ENCODE measurements at places on chromosomes 6 and 20.

- no peak overlapping the region for H3K4me3 ChIP-seq
- no peaks in the 10 kb centered on the region for H3K36me3 ChIP-seq
- no peak for DNase-seq
- no peak overlapping the region for H3K27ac ChIP-seq
- no peaks in the 10 kb centered on the region for H3K27me3 ChIP-seq
These were observed 2.6 kb upstream of the IYD start for GRCh38 chr6:150366118-150366778.

DNA sequence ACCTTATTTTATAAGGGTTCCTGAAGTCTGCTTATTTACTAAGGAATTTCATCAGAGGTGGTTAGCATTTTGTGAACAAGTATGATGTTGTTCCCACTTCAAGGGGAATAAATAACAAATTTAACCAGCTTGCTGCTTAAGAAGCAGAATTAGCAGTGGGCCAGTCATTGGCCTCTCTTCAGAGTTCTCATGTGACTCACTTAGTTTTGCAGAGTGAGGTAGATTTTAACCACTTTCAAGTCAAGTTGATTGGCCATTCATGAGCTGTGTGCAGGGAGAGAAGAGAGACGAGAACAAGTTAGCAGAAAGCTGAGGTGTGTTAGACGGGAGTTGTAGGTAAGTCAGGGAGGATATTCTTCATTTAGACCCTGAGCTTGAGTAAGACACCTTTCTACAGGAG lies 18.1 kb downstream of the TOP1 start:
- no peaks in the 10 kb centered on the region for H3K36me3 ChIP-seq
- DNase-seq = no peak
- no peaks in the 10 kb centered on the region for H3K27me3 ChIP-seq
- H3K4me1 ChIP-seq = peaks cover 73% of the 10 kb centered on the region
- H3K27ac ChIP-seq = no peak overlapping the region

DNA sequence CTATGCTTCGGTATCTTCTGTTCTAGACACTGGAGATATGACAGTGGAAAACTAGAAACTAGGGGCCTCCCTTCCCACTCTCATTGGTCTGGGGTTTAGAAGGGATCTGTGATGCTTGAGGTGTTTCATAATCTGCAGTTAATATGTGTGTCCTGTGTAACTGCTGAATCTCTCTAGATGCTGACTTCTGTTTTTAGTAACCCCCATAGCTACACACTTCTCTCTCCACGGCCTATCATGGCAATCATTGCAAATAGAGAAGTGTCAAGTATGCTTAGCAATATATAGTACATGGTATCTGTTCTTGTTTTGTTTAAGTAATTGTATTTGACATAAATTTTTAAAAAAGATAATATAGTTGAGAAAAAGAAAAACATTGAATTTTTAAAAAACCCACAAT lies 394.6 kb upstream of the MMS22L start:
- H3K27me3 ChIP-seq = no peaks in the 10 kb centered on the region
- no peak for DNase-seq
- no peak overlapping the region for H3K4me3 ChIP-seq
- H3K4me1 ChIP-seq = no peaks in the 10 kb centered on the region
- H3K27ac ChIP-seq = no peak overlapping the region
- H3K36me3 ChIP-seq = no peaks in the 10 kb centered on the region

- no peaks in the 10 kb centered on the region for H3K4me1 ChIP-seq
- H3K27ac ChIP-seq = no peak overlapping the region
- H3K27me3 ChIP-seq = no peaks in the 10 kb centered on the region
- no peak overlapping the region for H3K4me3 ChIP-seq
These were observed 423.5 kb downstream of the GJA1 start for GRCh38 chr6:121858986-121859385.

GRCh38 chr20:59782986-59783640 lies 150.3 kb downstream of the SYCP2 start:
- H3K27ac ChIP-seq = no peak overlapping the region
- no peaks in the 10 kb centered on the region for H3K4me1 ChIP-seq
- no peaks in the 10 kb centered on the region for H3K36me3 ChIP-seq
- peak; percentile 67 for DNase-seq

- H3K36me3 ChIP-seq = no peaks in the 10 kb centered on the region
- DNase-seq = no peak
- H3K27me3 ChIP-seq = peaks cover 30% of the 10 kb centered on the region
- no peak overlapping the region for H3K27ac ChIP-seq
These were observed 21.8 kb downstream of the CTCFL start for GRCh38 chr20:57503035-57503658.

- H3K4me1 ChIP-seq = peaks cover 4% of the 10 kb centered on the region
- no peaks in the 10 kb centered on the region for H3K27me3 ChIP-seq
- H3K36me3 ChIP-seq = no peaks in the 10 kb centered on the region
- no peak overlapping the region for H3K27ac ChIP-seq
These were observed 17.2 kb upstream of the FAM50B start for GRCh38 chr6:3831761-3832530.

GRCh38 chr6:152981989-152982903 lies 595 bp downstream of the FBXO5 start:
- H3K36me3 ChIP-seq = no peaks in the 10 kb centered on the region
- H3K27ac ChIP-seq = no peak overlapping the region
- peak overlapping the region; percentile 83 for H3K4me3 ChIP-seq
- DNase-seq = peak; percentile 72
- no peaks in the 10 kb centered on the region for H3K27me3 ChIP-seq

- H3K4me1 ChIP-seq = peaks cover 54% of the 10 kb centered on the region
- H3K27ac ChIP-seq = peak overlapping the region; percentile 62
- no peak for DNase-seq
- no peak overlapping the region for H3K4me3 ChIP-seq
- H3K36me3 ChIP-seq = no peaks in the 10 kb centered on the region
These were observed 43.4 kb downstream of the SLC22A3 start for GRCh38 chr6:160391419-160392116.

DNA sequence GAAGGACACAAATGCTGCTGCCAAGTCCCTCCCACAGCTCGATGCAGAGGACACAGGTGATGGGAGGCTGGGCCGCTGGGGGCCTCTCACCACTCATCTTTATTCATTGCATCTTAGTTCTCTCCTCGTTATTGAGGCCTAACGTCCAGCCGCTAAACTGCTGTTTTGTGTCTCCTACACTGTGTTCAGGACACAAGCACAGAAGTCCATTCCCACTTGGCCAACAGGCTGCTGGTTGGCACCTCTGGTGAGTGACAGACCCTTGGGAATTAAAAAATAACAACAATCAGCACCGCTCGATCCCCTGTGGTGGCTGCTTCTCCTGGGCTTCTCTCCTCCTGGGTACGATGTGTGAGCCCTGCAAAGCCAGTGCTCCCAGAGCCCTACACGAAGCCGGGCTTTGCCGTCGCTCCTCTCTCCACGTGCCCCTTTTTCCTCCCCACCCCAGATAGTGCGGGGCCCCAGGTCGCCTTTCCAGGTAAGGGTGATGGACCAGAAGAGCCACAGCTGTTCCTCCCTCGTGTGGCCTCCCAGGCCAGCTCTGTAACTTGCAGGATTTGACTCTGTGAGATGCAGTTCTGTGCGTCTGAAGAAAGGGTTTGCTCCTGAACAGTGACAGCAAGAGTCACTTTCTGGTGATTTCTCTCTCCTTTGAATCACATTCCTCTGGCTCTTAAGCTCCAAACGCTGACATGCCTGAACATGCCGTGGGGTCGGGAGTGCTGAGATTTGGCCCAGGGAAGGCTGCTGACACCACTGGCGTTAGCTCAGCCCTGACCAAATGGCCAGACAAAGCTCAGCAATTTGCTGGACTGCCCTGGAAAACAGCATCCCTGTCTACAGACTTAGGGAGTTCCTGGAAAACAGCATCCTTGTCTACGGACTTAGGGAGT lies 59.3 kb downstream of the DLL1 start:
- H3K27ac ChIP-seq = no peak overlapping the region
- DNase-seq = no peak
- H3K4me1 ChIP-seq = peaks cover 3% of the 10 kb centered on the region

- H3K36me3 ChIP-seq = no peaks in the 10 kb centered on the region
- no peak overlapping the region for H3K4me3 ChIP-seq
- no peaks in the 10 kb centered on the region for H3K4me1 ChIP-seq
- no peak overlapping the region for H3K27ac ChIP-seq
These were observed 20.5 kb upstream of the SUPT3H start for GRCh38 chr6:45398075-45398813.

DNA sequence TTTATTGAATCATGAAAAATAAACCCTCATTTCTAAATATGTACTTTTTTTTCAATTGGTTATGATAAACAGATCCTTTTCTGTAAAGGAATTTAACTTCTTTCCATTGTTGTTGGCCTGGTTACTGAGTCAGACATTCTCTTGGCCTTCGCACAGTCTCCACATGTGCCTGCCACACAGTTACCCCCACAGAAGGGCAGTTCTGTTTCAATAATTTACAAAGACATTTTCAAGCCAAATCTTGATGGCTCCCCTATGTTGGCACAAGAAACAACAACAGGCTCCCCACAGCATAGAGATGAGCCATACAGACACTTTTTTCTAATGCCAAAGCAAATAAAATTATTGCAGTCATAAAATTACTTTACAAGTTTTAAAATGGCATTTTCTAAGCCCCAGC lies 55.6 kb upstream of the BEND6 start:
- no peaks in the 10 kb centered on the region for H3K36me3 ChIP-seq
- no peak overlapping the region for H3K4me3 ChIP-seq
- DNase-seq = no peak
- H3K4me1 ChIP-seq = no peaks in the 10 kb centered on the region
- H3K27ac ChIP-seq = no peak overlapping the region

GRCh38 chr6:80641591-80641990 lies 535.1 kb downstream of the BCKDHB start:
- H3K4me1 ChIP-seq = no peaks in the 10 kb centered on the region
- H3K27ac ChIP-seq = no peak overlapping the region
- no peaks in the 10 kb centered on the region for H3K27me3 ChIP-seq
- H3K36me3 ChIP-seq = no peaks in the 10 kb centered on the region
- DNase-seq = no peak

GRCh38 chr6:119612176-119612891 lies 262.8 kb upstream of the MAN1A1 start:
- no peak overlapping the region for H3K4me3 ChIP-seq
- H3K4me1 ChIP-seq = no peaks in the 10 kb centered on the region
- no peaks in the 10 kb centered on the region for H3K36me3 ChIP-seq

DNA sequence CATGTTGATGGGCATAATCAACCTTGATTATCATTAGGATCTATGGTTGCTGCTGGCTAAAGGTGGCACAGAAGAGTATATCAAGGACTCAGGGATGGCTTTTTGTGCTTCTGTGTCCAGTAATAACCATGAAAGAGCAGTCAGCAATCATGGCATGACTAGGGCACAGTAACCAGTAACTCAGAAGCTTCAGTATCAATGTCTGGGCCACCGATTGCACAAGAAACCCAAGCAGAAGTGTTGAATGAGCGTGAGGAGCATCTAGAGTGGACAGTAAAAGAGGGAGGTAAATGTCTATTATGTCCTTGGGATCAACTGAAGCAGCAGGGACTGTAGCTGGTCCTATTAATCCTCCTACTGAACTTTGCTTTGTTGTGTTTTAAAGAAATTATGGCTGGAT lies 81.5 kb upstream of the F13A1 start:
- peaks cover 11% of the 10 kb centered on the region for H3K4me1 ChIP-seq
- H3K4me3 ChIP-seq = no peak overlapping the region
- H3K36me3 ChIP-seq = no peaks in the 10 kb centered on the region
- no peak for DNase-seq
- no peaks in the 10 kb centered on the region for H3K27me3 ChIP-seq

DNA sequence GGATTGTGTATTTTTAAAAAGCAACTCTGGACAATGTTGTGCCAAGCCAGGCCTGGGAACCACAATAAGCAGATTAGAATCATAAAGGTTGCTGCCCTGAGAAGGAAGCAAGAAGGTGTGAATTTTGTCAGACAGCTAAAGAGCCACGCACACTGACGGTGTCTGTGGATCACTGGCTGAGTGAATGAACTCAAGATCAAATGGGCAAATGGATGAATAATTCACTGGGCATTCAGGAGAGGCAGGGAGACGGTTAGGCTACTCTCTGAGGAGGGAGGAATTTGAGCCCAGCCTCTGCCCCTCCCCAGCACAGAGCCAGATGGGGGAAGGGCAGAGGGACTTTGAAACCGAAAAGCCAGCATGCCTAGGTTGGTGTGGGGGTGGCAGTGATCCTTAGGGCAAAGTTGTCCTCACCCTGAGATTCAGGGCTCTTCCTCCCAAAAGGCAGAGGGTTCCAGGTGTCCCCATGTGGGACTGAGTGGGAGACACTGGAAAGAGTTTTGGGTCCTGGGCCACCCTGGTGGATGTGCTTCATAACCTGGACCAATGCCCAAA lies 19.5 kb upstream of the SLC22A7 start:
- H3K4me3 ChIP-seq = no peak overlapping the region
- peaks cover 18% of the 10 kb centered on the region for H3K4me1 ChIP-seq
- no peak for DNase-seq
- no peak overlapping the region for H3K27ac ChIP-seq
- peaks cover 40% of the 10 kb centered on the region for H3K27me3 ChIP-seq
- H3K36me3 ChIP-seq = no peaks in the 10 kb centered on the region

GRCh38 chr6:167664678-167665660 lies 161.7 kb upstream of the AFDN start:
- no peaks in the 10 kb centered on the region for H3K36me3 ChIP-seq
- no peak overlapping the region for H3K27ac ChIP-seq
- no peak overlapping the region for H3K4me3 ChIP-seq
- H3K27me3 ChIP-seq = peaks cover 27% of the 10 kb centered on the region
- DNase-seq = no peak

- no peak overlapping the region for H3K4me3 ChIP-seq
- no peaks in the 10 kb centered on the region for H3K27me3 ChIP-seq
- no peak for DNase-seq
- no peaks in the 10 kb centered on the region for H3K4me1 ChIP-seq
- H3K27ac ChIP-seq = no peak overlapping the region
These were observed 168.0 kb downstream of the HDGFL1 start for GRCh38 chr6:22737331-22737730.

- H3K36me3 ChIP-seq = no peaks in the 10 kb centered on the region
- no peak overlapping the region for H3K27ac ChIP-seq
- H3K27me3 ChIP-seq = no peaks in the 10 kb centered on the region
- H3K4me1 ChIP-seq = peaks cover 3% of the 10 kb centered on the region
- no peak for DNase-seq
These were observed 28.4 kb downstream of the COL19A1 start for GRCh38 chr6:69894578-69895347.
